T-helper 2 cell (primary cell): ENCODE measurements at places on chromosomes 6 and 20.
A peak's percentile ranks its signal among the peaks of the same experiment; 100 is the strongest.

GRCh38 chr6:13163161-13163944 lies 165.0 kb downstream of the TBC1D7 start:
- DNase-seq, result peak; percentile 30

GRCh38 chr6:158570681-158570962 lies 10.7 kb downstream of the TMEM181 start:
- no peak for DNase-seq

- DNase-seq, result no peak
These were observed 64.3 kb downstream of the MKKS start for GRCh38 chr20:10369723-10370090.

DNA sequence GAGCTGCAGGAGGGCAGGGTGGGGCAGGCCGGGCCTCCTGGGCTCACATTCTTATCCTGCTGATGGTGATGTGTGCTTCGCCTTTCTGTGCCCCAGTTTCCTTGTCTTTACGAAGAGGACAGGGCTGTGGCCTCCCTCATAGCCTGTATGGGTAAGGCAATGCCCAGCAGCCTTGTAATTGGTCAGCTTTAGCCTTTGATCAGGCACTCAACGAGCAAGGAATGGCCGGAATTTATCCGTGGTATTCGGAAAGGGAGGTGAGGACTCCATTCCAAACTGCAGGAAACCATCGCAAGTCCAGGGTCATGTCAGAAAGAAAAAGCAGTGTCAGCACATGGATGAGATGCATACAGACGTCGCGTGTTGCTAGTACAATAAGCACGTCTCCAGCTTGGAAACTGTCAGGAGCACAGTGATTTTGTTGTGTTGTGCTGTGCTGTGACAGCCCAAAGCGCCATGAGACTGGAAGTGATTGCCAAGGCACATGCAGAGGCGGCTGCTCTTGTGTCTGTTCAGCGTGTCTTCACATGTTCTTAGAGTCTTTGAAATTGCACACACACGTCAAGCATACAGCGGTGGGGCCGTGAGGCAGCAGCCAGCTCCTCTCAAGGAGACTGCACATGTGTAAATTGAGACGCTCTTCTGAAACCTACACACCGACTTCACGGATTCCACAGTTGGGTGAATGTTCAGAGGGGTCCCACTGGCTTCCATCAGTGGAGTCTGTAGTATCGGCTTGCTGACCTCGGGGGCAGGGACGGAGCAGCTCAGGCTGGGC lies 6.2 kb downstream of the SS18L1 start:
- DNase-seq, result no peak

GRCh38 chr6:77986380-77987034 lies 333.7 kb downstream of the MEI4 start:
- DNase-seq, result no peak

DNA sequence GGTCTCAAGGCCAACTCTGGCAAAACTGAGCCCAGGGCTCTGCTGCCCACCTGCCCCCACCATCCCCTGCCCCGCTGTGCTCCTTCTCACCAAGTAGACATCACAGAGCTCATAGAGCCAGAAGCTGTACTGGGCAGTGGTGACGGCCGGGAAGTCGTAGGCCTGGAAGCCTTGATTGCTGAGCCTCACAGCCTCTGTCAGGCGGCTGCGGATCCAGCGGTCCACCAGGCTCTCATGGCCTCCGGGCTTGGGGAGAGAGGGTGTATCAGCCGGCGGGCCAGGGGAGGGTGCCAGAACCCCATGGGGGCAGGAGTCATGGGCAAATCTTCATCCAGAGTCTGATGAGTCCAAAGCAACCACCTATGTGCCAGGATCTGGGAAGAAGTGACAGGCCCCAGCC lies 2.8 kb upstream of the VWA7 start:
- DNase-seq, result no peak

GRCh38 chr20:59802471-59803221 lies 130.8 kb downstream of the SYCP2 start:
- DNase-seq, result no peak

DNA sequence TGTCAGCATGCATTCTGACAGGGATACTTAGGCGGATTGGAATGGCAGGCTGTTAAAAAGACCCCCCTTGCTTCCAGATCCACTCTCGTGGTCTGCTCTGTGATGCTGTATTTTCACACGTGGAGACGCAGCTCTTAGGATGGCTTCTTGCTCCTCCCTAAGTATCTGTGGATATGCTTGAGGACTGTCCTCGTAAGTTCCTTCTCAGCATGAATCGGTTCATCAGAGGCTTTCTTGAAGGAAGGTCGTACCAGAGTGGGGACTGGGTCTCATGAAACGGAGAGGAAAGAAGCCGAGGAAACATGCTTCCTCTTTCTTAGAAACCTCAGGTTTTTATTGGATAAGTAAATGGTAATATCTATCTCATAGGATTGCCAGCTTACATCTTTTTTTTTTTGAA lies 220.4 kb downstream of the FARS2 start:
- DNase-seq, result no peak

GRCh38 chr20:49245921-49246740 lies 26.9 kb downstream of the DDX27 start:
- DNase-seq, result no peak

DNA sequence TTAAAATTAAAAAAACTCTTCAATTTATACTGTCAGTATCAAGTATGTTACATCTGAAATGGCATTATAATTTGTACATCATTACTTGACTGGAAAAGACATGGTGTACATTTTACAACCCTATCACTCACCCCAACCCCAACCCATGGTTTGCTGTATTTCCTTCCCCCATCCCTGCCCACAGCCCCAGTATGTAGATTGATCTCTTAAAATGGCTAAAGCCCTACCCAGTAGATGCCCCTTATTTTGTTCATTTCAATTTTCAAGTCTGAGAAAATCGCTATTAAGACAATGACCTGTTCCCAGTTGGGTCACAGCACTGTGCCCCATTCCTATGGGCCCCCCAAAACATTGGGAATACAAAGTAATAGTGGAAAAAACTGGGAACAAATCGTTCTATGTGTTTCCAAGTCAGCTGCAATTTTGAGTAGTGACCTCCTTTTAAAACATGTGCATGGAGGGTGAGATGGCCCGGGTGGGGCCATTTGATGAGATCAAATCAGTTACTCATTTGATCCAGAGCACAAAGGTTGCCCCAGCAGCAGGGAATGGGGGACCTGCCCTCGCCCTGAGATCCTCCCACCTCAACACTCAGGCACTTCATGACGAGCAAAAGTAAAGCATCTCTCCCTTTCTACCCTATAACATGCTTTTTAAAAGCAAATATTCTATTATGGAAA lies 13.3 kb downstream of the EZR start:
- DNase-seq, result no peak

GRCh38 chr6:121830736-121831135 lies 395.3 kb downstream of the GJA1 start:
- DNase-seq, result no peak

- DNase-seq, result no peak
These were observed 14.7 kb downstream of the PI16 start for GRCh38 chr6:36969240-36969691.

DNA sequence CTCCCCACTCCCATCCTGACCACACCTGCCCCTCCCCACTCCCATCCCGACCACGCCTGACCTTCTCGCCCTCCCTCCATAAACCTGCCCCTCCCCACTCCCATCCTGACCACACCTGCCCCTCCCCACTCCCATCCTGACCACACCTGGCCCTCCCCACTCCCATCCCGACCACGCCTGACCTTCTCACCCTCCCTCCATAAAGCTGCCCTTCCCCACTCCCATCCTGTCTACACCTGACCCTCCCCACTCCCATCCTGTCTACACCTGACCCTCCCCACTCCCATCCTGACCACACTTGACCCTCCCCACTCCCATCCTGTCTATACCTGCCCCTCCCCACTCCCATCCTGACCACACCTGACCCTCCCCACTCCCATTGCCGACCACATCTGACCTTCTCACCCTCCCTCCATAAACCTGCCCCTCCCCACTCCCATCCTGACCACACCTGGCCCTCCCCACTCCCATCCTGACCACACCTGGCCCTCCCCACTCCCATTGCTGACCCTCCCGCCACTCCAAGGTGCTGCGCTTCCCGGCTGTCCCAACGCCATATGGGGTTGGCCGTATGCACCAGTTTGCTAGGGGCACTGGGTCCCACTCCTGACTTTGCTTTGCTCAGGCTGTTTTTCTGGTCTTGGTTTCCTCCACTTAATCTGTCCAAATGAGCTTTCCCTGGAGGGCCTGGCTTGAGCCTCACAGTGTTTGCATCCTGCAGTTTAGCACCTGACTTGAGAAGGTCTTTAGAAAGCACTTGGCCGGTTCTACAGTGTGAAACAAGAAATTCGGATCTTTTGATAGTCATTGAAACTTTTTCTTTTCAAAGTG lies 2.9 kb downstream of the KIF25 start:
- DNase-seq, result no peak

- no peak for DNase-seq
These were observed 68.7 kb downstream of the CBFA2T2 start for GRCh38 chr20:33558348-33559144.

DNA sequence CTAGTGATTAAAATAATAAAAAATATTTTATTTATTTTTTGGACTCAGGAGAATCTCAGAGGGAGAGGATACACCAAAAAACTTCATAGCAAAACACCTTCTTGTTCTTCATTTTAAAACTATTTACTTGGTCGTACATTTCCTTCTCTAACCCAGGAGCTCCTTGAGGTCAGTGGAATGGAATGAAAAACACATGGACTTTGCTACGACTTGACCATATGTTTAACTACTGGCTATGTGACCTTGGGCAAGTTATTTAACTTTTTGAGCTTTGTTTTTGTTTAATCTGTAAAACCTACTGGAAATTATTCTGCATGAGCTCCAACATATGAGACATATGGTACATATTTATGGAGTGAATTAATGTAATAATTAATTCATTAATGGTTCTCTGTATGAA lies 1005.5 kb upstream of the CITED2 start:
- no peak for DNase-seq

DNA sequence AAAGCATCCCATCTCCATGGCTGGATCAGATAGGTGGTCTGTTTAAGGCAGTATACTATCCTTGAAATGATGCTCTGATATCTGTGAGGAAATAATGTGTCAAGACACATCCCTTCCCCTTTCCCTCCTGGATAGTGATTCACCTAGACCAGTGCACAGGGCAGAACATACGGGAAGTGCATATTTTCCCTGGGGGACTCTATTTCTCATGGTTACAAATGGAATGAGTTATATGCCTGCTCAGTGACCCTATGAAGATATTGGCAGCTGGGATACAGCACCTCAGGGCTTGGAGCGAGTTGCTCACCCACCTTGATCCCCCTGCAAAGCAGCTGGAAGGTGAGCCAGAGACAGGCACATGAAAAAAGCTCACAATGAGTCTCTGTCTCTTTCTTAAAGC lies 67.5 kb upstream of the PRL start:
- no peak for DNase-seq
